Activated T-cell treated with anti-CD3 and anti-CD28 coated beads, Interleukin-2, amount 50 U/mL, for 4 hours (primary cell): ENCODE measurements at places on chromosomes 13 and 19.

GRCh38 chr13:20637811-20638210 is 65.7 kb upstream of the IL17D start:
- no peak for DNase-seq

GRCh38 chr13:29935309-29935981 is 85.0 kb upstream of the UBL3 start:
- DNase-seq = peak; percentile 38

DNA sequence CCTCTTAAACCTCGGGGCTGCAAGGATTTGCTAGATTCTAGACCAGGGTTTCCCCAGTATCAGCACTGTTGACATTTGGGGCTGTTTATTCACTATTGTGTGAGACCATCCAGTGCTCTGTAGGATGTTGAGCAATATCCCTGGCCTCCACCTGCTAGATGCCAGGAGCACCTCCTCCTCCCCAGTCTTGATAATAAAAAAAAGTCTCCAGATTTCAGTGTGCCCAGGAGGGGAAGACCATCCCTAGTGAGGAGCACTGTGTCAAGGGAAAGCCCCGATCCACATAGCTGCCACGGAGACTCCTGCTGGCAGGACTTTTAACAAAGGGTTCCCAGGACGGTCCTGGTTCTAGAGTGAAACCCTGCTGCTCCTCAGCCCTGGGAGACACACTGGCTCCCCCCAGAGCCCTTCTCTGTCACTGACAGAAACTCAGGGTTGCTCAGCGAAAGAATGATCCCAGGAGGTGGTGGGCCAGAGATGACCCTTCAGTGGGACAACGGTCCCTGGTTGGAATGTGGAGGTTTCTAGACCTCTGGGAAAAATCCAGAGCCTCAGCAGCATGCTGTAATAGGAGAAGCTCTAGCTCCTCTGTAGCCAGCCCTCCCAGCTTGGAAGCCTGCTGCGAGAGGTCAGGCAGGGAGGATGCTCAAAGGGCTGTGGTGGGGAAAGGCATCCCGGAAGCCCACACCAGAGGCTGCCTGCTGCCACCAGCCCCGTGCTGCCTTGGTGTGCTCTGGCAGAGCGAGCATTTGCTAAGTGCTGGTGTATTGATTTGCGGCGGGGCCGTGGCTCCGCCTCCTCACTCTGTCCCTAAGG is 20.3 kb downstream of the LYL1 start:
- DNase-seq = no peak

GRCh38 chr13:113115363-113116205 is 7.0 kb upstream of the F10 start:
- DNase-seq = no peak

GRCh38 chr19:3338541-3339181 is 27.7 kb upstream of the NFIC start:
- peak; percentile 50 for DNase-seq

- DNase-seq = no peak
These were observed 42.0 kb downstream of the MRPL57 start for GRCh38 chr13:21218351-21219035.

DNA sequence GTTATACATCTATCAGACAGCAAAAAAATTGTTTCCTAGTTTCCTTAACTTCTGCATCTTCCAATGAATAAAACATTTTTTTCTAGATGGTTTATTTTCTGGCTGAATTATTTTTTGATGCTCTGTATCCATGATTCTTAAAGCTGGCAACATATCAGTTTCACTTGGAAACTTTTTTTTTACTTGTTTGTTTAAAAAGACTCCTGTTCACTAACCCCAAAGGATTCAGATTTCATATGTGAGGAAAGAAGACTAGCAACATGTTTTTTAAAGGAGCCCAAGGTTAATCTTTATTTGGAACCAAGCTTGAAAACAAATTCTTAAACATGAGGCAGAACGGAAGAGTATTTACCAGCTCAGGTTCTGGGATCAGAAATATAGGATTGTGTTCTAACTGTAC is 632.3 kb downstream of the SLITRK6 start:
- no peak for DNase-seq

GRCh38 chr19:51407511-51408131 is 9.8 kb downstream of the SIGLEC10 start:
- DNase-seq = no peak

DNA sequence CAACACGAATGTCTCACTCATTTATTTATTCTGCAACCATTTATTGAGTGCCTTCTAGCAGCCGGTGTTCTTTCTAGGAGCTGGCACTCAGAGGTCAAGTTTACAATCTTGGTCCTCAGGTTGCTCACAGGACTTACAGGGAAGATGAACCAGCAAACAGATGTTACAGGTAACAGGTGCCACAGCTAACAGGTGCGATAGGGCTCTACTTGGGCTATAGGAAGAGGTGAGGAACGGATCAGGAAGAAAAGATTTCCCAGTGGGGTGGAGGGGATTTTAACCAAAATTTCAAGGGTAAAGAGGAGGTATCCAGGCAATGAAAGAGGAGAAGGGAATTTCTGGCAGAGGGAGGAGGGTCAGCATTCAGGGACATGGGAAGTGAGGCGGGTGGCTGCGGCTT is 87.3 kb upstream of the FARP1 start:
- DNase-seq = no peak

GRCh38 chr13:112012016-112012704 is 54.8 kb upstream of the SOX1 start:
- no peak for DNase-seq

- no peak for DNase-seq
These were observed 5.2 kb downstream of the SLC25A42 start for GRCh38 chr19:19068659-19069654.

- no peak for DNase-seq
These were observed 26.5 kb downstream of the LTBP4 start for GRCh38 chr19:40627486-40628279.

DNA sequence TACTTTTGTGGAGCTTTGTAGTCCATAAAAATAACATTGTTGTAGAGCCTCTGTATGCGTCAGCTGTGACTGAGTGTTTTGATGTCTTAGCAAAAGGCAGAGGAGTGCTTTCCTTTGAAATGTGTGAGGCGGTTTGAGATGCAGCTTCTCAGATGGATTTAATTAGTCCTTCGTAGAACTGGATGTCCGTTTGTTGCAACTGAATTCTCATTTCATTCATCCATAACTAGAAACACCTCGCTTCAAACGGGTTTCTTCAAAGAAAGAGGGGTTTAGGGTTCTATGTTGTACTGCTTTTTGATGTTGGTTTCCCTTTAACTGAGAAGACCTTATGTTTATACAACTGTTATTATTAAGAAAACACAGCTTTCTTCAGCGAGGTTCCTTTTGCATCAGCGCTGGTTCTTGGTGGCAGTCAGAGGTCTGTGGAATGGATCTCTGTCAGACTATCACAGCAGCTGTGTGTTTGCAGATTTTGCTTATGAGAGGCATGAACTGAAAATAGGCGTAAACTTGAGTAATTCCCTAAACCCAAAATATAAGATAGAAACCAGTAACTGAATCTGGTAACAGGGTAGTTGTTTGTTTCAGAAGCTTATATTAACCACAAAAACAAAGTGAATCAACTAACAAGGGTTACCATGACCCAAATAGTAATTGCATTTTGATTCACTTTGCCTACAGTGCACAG is 194.4 kb downstream of the GGACT start:
- DNase-seq = no peak

GRCh38 chr19:22421797-22422196 is 349 bp downstream of the ZNF98 start:
- no peak for DNase-seq

- DNase-seq = no peak
These were observed 205.7 kb downstream of the KCNRG start for GRCh38 chr13:50220938-50221337.

GRCh38 chr13:102233566-102234208 is 168.2 kb downstream of the FGF14 start:
- DNase-seq = no peak

DNA sequence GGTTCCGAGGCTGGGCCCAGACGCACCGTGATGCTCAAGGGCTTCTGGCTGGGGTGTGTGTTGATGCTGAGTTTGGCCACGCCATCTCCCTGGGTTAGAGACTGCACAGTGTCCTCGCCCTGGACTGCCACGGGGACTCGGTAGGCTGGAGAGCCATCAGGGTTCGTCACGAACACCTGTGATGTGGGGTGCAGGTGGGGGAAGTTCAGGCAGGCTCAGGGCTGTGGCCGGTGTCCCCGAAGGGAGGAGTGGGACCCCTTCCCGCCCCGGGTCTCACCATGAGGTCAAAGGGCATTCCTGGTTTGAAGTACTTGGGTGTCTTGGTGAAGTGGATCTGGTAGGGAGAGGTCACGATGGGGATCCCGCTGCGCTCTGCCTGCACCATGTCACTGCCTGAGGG is 8.2 kb downstream of the C3 start:
- no peak for DNase-seq

DNA sequence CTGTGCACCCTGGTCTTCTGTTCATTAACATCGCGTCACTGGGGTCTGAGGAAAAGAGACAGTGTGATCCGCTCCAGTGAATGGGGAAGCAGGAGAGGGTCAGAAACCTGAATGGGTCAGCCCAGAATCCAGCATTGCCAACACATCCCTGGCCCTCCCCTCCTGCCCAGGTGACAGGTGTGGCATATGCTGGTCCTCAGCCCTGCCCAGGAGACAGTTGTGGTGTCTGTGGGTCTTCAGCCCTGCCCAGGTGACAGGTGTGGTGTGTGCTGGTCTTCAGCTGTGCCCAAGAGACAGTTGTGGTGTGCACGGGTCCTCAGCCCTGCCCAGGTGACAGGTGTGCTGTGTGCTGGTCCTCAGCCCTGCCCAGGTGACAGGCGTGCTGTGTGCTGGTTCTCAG is 8.0 kb downstream of the TFDP1 start:
- DNase-seq = no peak

GRCh38 chr13:95474992-95475391 is 77.5 kb upstream of the CLDN10 start:
- DNase-seq = no peak

DNA sequence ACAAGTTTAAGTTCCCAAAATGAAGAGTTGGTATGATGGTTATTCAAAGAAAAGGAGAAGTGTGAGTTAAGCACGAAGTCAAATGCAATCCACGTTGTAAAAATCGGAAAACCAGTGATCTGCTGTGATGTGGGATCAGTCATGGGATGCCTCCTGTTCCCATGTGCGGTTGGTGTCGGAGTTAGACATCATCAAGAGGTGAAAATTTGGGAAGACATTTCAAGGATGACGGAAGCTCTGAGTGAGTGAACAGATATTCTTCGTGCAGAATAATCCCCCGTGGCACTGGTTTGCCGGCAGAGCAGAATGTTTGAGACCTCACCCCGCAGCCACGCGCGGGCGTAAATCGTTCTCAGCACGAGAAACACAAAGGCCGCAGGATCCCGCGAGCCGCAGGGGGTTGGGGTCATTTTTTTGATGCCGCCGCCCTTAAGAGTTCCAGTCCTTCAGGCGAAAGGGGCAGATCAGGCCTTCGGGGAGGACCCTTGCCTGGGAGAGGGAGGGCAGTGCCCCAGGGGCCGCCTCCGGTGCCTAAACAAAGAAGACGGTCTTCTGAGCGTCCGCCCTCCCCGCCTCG is 13.7 kb upstream of the SOX1 start:
- no peak for DNase-seq

DNA sequence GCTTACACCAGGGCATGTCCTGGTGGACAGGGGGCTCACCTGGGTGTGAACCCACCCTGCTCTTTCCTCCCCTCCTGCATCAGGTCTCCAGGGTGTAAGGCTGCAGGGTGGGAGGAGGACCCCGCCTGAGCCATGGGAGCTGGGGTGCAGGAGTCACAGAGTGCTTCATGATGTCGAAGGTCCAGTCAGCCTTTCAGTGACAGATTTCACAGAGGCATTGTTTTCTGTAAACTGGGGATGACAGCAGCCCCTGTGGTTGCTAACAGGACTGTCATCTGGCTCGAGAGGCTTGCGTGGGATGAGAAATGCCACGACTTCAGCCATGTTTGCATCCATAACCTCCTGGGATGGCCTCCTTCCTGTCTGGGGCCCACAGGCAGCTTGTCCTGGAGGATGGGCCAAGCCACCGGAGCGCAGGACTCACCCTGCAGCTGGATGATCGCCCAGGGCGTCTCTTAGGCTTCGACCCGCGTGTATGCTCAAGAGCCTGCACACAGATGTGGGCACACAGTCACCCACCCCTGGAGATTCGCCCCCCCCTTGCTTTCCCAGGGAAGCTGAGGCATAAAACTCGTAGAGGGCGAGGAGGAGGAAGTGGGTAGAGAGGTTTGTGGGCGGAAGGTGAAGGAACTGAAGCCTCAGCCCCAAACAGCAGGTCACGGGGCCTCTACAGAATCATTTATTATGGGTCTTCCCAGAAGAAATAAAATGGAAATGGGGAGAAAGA is 4.9 kb downstream of the NANOS3 start:
- DNase-seq = peak; percentile 28

- no peak for DNase-seq
These were observed 13.3 kb upstream of the ZNF57 start for GRCh38 chr19:2887391-2887914.

GRCh38 chr13:101474419-101474957 is 22.0 kb downstream of the ITGBL1 start:
- DNase-seq = no peak

- no peak for DNase-seq
These were observed 212.8 kb downstream of the FGF9 start for GRCh38 chr13:21883713-21884112.

DNA sequence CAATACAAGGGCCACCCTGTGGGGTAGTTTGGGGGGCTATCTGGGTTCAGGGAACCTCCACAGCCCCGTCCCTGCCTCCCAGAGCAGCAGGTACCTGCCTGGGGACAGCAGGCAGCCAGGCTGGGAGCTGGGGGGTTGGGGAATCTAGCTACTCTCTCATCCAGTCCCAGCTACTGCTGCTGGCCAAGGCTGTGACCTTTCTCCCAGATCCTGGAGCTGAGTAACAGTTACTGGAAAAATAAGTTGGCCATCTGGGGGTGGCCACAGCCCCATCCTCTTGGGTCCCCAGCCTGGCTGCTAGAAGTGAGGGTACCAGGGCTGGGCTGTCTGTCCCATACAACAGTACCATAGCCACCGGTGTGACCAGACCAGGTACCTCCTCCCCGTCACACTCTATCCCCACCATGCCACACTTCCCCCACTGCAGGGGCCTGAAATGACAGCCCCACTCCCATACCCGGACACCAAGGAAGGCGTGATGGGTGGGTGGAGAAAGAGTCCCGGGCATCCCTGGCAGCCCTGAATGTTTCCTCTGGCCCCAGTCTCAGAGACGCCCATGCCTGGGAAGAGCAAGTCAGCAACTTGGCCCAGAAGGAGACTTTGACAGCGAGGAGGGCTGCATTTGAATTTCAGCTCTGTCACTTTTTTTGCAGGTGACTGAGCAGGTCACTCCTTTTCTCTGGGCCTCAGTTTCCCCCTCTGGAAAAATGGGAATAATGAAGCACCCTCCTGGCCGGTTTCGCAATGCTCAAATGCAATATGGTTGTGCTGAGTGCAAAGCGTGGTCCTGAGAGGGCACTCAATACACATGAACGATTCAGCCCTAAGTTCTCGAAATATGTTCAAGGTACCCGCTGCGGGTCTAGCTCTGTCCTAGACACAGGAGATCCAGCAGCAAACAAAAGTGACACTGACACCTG is 30.7 kb upstream of the NFIC start:
- no peak for DNase-seq

- no peak for DNase-seq
These were observed 712.7 kb downstream of the UQCRFS1 start for GRCh38 chr19:28500296-28500695.

GRCh38 chr13:43300865-43301264 is 277.5 kb downstream of the DNAJC15 start:
- no peak for DNase-seq
